ENCODE measurements at places on chromosomes 5 and 9. TPM values are rescaled to one million over a fixed set of nuclear protein-coding genes. Genes with fewer than 3 reads are reported as not detected.
A peak's percentile ranks its signal among the peaks of the same experiment; 100 is the strongest.

GRCh38 chr5:180323160-180323559, 30.0 kb downstream of the GFPT2 start:
- no peak for DNase-seq

GRCh38 chr5:81140943-81141342, 92.2 kb upstream of the CKMT2 start:
- no peak for DNase-seq

DNA sequence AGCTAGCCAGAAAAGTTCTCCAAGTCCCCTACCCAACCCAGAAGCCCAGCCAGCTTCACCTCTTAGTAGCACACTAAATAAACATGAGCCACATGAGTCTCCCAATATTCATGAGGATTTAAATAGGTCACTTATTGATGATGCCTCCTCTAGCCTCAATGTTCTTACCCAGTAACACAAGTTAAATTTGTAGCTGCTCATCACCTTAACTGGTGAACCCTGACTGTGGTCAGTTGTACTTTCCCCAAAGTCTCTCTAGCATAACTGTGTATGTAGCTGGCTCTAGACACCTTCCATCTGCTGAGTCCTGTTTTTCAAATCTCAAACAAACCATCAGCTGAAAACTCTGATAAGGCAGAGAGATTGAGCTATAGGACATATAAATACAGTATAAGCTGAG, 100.3 kb upstream of the ELAVL2 start:
- DNase-seq, result no peak

DNA sequence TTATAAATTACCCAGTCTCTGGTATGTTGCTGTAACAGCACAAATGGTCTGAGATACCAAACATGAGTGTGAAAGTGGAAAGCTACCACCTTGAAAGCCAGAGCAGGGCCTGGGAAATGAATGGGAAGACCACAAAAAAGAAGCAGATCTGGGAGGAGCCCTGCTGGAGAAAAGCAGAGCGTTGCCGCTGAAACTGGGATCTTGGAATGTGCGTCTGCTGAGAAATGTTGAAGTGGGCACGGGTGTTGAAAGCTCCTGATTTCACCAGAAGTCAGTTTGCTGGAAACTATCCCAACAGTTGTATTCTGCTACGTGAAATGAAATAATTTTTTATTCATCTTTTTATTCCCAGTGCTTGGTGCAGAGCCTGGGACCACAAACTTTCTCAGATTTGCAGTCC, 40.0 kb downstream of the NUDT12 start:
- no peak for DNase-seq

DNA sequence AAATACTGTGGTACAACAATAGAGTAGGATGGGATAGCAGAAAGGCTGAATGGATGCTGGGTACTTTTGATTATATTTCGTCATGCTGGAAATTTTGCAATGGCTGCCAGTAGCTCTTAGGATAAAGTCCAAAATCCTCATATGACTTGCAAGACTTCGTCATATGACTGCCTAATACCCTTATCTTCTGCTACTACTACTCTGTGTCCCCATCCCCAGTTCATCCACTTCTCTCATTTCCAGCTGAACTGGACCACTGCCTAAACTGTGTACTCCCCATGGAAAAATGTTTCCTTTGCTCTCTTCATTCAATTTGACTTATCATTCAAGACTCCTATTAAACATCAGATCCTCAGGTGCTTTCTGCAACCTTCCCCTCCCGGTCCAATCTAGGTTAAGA, 212.9 kb downstream of the BRINP1 start:
- DNase-seq, result no peak

GRCh38 chr9:98502976-98503325, 205.8 kb downstream of the GABBR2 start:
- DNase-seq, result no peak

DNA sequence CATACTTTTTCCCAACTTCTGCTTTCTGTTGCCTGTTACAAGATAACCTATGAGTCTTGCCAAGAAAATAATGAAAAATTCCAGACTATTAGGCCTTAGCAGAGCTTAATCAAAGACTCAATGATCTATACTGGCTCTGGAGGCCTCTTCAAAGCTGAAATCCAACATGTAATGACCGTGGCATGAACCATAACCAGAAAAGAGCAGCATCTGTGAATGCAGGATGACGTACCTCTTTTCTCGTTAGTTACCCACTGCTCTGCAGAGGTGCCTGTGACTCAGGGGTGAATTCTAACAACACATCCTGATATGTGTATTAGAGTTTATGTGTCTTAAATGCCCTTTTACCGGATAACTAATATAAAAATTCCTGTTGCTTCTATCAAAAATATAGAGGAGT, 645.4 kb downstream of the PRELID2 start:
- DNase-seq, result no peak

Gene IL5
- total RNA-seq, result 113 TPM

Gene ADAMTSL1
- not detected for total RNA-seq

GRCh38 chr5:1797855-1798254, 1.8 kb downstream of the MRPL36 start:
- no peak for DNase-seq

Gene GCNT4
- 0.28 TPM for total RNA-seq

DNA sequence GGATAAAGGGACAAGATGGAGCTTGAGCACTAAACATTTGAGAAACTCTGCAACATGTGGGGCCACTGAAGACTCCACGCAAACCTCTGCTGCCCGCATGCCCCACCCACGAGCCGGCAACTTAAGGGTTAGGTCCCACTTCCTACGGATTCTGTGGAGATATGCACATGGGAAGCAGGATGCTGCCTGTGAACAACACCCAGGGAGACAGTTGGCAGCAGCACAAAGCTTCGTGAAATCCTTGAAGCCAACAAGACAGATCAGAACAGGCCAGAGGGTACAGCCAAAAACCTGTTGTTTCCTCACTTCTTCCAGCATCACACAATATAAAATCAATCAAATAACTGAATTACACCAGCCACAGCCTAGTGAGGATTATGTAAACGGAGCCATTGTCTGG, 270.4 kb downstream of the ENC1 start:
- DNase-seq, result no peak

Gene ZBED3
- 0.48 TPM for total RNA-seq

- DNase-seq, result no peak
Measured at GRCh38 chr9:83199240-83199639, 136.3 kb upstream of the RASEF start.

DNA sequence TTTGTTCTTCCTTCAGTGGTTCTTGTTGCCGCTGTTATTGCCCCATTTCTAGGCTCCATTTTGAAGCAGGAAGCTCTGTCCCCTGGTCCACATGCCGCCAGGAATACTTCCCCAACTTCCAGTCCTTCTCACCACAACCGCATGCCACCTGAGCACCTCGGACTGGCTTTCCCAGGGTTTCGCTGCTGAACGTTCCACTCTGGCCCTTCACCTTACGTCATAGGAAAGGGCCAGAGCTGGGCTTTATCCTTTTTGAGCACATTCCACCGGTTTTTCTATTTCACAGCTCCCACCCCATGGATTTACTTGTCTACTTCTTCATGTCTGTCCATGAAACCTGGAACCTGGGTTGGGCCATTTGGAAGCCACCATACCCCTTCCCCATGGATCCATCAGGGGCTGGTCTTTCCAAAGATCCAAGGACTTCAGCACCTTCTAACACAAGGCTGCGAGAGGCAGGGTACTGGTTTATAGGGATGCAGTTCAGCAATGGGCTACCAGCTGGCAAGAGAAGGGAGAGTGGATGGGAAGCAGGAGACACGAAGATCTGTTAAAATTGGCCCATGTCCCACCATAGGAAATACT, 557.4 kb downstream of the BNC2 start:
- DNase-seq, result no peak

Gene NUTM2G
- total RNA-seq, result not detected

DNA sequence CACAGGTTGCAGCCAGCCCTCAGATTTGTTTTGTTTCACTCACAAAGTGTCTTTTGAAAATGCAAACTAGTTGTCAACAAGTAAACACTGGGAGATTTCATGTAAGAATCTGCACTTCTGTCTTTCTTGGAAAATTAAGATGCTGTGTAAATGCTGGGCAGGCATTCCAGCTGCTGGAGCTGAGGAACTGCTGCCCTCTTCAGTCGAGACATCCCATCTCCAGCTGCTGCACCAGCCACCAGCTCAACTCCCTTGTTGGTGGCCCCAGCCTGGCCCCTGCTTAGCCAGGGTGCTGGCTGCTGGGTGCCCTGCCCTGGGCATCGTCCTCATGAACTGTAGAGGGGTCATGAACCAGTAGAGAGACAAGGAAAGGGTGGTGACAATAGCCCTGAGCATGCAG, 33.1 kb upstream of the AFAP1L1 start:
- DNase-seq, result no peak

DNA sequence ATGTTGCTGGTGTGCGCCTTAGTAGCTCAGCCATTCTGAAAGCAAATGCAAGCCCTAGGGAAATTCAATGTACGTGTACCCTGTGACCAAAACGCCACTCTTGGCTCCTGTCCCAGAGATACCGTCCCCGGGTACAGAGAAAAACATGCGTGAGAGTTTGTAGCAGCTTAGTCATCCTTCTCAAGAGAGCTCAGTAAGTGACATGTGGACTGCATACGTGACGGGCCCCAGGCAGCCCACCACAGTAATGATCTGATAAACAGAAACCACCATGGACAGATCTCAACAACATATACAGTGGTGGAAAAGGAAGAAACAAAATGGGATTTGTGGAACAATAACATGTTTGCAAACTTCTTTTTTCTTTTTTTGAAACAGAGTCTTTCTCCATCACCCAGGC, 45.1 kb downstream of the S1PR3 start:
- DNase-seq, result no peak

- DNase-seq, result no peak
Measured at GRCh38 chr5:34005211-34005610, 2.6 kb downstream of the AMACR start.

Gene ACER2
- total RNA-seq, result 1.0 TPM

Gene DAPK1
- 38.6 TPM for total RNA-seq

GRCh38 chr5:88954511-88954910, 71.5 kb upstream of the MEF2C start:
- no peak for DNase-seq

DNA sequence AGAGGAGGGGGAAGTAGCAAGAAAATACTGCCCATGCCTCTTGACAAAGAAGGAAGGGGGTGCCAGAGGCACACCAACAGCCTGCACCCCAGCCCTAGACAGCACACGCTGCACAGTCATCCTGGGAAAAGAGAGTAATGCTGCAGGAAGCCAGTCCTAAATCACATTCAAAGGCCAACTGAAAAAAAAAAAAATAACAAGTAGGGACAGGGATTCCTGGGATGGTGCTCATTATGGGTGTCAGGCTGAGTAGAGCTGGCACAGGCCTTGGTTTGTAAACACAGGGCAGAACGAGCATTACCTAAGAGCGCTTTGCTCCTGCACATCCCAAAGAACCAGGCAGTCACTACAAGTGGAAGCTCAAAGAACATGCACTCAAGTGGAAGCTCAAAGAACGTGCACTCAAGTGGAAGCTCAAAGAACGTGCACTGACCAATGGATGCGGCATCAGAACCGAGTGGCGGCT, 7.8 kb downstream of the RAPGEF1 start:
- DNase-seq, result no peak

Gene ELL2
- total RNA-seq, result 124 TPM

Gene TMEM38B
- total RNA-seq, result 13.1 TPM

DNA sequence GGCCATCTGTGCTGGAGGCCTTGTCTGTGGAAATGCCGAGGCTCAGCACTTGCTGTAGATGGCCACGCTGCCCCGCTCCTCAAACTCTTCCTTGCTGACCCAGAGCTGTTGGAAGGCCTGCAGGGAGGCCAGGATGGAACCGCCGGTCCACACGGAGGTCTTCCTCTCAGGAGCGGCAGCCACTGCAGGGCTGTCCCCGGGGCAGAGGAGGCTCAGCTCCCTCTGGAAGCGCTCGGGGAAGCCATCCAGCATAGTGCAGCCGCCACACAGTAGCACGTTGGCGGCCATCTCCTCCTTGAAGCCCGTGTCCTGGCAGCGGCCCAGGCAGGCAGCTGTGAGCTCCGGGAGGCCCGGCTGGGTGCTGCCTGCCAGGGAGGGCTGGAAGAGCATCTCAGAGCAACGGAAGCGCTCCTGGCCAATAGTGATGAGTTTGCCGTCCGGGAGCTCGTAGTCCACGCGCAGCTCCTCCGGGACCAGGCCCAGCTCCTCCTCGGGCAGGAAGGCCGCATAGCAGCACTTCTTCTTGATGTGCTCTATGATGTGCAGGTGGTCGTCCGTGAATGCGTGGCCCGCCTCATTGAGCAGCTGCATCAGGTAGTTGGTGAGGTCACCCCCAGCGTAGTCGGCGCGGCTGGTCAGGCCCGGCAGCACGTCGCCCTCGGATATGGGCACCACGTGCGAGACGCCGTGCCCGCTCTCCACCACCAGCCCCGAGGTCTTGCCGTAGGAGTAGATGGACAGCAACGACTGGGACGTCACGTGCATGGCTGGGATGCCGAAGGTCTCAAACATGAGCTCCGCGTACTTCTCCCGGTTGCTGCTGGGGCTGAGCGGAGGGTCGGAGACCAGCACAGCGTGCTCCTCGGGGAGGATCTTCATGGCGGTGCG, 901 bp downstream of the ACTL7B start:
- no peak for DNase-seq

Gene GRM6
- total RNA-seq, result not detected

DNA sequence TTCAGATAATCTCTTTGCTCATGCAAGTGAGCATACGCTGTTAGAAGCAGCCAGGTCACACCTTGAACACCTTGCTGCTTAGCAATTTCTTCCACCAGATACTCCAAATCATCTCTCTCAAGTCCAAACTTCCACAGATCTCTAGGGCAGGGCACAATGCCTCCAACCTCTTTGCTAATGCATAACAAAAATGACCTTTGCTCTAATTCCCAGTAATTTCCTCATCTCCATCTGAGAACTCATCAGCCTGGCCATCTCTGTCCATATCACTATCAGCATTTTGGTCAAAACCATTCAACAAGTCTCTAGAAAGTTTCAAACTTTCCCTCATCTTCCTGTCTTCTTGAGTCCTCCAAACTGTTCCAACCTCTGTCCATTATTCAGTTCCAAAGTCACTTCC, 139.3 kb upstream of the NR4A3 start:
- DNase-seq, result no peak

- DNase-seq, result peak; percentile 42
Measured at GRCh38 chr5:68287976-68288706, 72.6 kb downstream of the PIK3R1 start.

GRCh38 chr5:68376935-68377334, 161.4 kb downstream of the PIK3R1 start:
- no peak for DNase-seq

GRCh38 chr5:54301220-54301619, 9.2 kb downstream of the ARL15 start:
- DNase-seq, result no peak

Gene SREK1
- total RNA-seq, result 69.9 TPM

GRCh38 chr9:13555989-13556500, 276.6 kb upstream of the MPDZ start:
- no peak for DNase-seq

Gene PCDHGB6
- total RNA-seq, result 0.34 TPM

Gene C9orf50
- not detected for total RNA-seq

- no peak for DNase-seq
Measured at GRCh38 chr9:87725356-87725899, 491 bp upstream of the CTSL start.

- no peak for DNase-seq
Measured at GRCh38 chr5:179128976-179129375, 68.8 kb downstream of the ZNF354C start.

Gene ERMP1
- 21.1 TPM for total RNA-seq

- DNase-seq, result no peak
Measured at GRCh38 chr5:62330302-62330701, 24.3 kb downstream of the KIF2A start.

Data from activated T-helper 2 cell treated with anti-CD3 and anti-CD28 coated beads, Interferon-gamma antibody, Interleukin-2, Interleukin-4, amounts not matched to agents 10 μg/mL and 5 μg/mL and 100 μg/mL, durations not matched to agents 14 hours and 24 hours and 36 hours (primary cell).